ENCODE measurements at places on chromosomes 1 and 21.

GRCh38 chr1:53091841-53092645 lies 30.0 kb downstream of the PODN start:
- no peak for DNase-seq

GRCh38 chr1:93448292-93448982 lies 519 bp downstream of the FNBP1L start:
- no peak for DNase-seq

GRCh38 chr1:166933140-166933539 lies 42.2 kb downstream of the ILDR2 start:
- no peak for DNase-seq

DNA sequence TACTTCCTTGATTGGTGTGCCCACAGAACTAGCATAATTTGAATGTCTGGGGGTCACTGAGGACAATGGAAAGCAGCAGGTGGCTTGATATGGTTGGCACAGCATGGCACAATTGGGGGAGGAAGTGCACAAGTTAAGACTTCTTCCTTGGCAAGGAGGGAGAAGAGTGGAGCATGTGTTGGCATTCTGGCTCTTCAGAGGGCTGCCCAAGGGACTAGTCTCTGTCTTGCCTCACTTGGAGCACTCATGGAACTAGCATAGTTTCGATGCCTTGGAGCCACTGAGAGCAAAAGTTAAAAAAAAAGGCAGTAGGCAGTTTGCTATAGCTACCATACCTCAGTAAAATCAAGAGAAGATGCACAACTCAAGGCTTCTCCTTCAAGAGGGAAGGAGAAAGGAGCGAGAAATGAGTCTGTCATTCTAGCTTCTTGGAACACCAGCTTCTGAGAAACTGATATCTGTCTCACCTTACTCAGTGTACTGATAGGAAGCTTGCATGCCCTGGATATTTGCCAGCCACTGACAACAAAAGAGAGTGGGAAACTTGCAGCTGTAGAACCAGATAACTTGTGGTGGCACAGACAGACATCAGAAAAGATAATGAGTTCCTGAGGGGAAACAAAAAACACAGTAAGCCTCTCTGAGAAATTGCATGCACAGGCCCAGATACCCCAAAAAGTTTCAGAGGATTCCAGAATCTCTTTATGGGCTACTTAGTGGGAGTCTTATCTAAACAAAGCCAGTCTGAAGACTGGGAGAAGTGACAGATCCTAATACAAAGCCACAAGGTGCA lies 207.5 kb upstream of the SAMSN1 start:
- DNase-seq, result no peak

DNA sequence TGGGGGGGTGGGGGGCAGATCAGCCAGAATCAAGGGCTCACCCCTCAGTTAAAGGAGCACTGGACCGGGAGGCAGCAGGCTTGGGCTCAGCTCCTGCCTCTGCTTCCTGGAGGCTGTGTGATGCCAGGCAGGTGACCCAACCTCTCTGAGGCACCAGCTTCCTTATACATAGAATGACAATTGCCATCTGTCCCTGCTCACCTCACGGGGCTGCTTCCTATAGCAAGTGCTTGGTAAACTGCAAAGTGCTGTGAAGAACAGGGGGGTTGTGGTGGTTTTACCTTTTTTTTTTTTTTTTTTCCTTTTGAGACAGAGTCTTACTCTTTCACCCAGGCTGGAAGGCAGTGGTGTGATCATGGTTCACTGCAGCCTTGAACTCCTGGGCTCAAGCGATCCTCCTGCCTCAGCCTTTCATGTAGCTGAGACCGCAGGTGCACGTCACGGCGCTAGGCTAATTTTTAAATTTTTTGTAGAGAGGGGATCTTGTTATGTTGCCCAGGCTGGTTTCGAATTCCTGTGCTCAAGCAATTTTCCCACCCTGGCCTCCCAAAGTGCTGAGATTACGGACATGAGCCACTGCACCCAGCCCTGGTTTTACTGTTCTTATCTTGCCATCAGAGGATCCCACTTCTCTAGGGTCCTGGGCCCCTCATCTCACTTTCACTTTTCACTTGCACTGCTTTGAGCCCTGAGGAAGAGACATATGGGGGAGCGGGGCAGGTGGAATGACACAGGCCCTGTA lies 11.6 kb downstream of the KCNQ4 start:
- no peak for DNase-seq

- no peak for DNase-seq
Measured at GRCh38 chr1:91729621-91730358, 156.2 kb downstream of the TGFBR3 start.

Measured in HFF-Myc (cell line).